ENCODE measurements at places on chromosomes 6 and 20.

DNA sequence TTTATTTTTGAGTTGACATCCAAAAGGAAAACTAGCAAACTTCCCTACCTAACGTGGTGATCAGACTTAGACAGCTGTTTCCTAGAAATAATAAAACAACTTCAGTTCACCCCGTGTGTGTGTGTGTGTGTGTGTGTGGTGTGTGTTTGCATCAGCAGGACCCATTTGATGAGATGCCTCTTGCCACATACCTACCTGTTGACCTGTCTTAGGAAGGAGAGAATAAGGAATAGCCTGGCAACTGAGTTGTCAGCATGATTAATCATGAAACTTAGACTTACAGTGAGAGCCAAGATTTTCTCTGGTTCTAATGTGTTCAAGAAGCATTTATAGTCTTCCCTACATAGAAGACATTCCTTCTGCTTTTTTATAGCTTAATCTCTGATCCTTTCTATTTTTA, 16.1 kb upstream of the PBOV1 start:
- no peak for DNase-seq

DNA sequence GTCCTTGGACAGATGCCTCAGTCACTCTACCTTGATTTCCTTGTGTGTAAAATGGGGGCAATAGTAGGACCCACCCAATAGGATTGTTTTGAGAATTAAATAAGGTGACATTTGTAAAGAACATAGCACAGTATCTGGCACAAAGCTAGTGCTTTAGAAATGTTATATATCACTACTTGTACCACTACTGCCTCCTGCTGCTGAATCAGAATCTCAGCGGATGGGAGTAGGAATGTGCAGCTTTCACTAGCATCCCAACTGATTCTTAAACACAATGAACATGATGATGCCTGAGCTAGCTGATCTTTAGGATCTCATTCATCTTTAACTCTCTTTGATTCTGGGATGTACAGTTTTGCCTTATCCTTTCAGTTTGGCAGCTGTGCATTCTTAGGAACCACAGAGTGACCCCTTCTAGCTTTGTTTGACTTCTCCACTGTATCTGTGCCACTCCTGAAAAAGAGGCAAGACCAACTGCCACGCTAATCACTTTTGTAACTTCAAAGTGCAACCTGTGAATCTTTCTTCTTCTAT, 7.2 kb downstream of the PBOV1 start:
- no peak for DNase-seq

- DNase-seq: no peak
These were observed 57.0 kb downstream of the DNAAF9 start for GRCh38 chr20:3350422-3350821.

DNA sequence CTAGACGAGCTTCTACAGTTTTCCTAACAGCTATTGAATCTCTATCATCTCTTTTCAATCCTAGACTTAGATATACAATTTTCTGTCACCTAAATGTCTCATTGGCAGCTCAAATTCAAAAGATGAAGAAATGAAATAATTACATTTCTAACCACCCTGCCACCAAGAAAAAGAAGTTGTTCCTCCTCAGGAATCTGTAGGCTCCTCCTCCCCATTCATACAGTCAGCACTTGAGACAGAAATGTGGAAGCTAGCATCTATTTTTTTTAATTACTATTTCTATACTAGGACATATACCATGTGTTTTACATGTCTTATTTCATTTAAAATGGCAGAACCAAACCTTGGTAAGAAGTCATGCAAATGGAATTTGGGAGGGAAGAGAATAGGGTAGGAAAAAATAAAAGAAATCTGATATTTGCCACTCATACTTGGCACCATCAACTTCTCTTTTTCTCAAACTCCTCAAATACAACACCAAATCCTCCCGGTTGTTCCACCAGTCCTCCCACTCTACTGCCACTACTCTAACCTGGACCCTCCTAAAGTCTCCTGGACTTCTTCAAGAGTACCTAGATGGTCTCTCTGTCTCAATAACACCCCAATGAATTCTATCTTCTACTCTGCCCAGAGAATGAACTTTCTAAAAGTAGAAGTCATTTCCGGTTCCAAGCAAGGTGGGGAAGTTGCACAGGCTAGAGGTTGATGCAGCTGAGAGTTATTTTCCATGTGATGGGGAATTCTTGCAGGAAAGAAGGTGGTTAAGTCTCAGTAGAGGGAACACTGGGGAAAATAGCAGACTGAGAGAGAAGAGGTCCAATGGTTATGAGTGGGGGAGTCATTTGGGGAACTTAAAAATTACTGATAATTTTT, 54.1 kb downstream of the ATXN1 start:
- DNase-seq: no peak

DNA sequence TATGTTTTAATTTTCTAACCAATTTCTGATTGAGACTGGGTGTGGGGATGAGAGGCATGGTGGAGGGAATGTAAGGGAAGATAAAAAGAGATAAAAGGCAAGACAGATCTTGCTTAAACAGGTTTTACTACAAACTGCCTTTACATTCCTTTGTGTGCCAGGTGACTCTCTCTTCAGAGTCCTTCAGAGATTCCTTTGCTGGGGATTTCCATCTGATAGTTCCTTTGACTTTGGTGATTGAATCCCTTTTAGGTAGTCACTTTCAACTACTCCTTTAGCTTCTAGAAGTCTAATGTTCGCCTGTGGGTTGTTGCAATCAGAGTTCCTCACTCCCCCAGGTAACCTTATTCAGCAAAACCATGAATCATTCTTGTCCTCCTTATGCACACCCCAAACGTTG, 283.3 kb upstream of the MANEA start:
- no peak for DNase-seq

GRCh38 chr6:139442188-139442671, 67.8 kb upstream of the CITED2 start:
- DNase-seq: no peak

DNA sequence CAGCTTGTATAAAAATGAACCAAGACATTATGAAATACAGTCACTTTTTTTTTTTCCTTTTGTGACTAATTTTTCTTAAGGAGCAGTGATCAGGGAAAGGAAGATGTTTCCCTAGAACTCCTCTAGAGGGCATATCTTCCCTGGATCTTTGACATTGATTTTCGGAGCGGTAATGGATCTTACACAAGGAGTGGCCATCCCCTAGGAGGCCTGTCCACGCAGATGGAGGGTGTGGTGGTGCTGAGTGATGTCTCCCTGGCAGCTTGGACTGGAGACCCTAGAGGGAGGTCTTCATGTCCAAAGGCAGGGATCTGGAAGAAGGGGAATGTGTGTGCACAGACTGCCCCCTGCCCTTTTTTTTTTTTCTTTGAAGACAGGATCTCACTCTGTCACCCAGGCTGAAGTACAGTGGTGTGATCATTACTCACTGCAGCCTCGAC, 7.0 kb upstream of the KIFC1 start:
- no peak for DNase-seq

DNA sequence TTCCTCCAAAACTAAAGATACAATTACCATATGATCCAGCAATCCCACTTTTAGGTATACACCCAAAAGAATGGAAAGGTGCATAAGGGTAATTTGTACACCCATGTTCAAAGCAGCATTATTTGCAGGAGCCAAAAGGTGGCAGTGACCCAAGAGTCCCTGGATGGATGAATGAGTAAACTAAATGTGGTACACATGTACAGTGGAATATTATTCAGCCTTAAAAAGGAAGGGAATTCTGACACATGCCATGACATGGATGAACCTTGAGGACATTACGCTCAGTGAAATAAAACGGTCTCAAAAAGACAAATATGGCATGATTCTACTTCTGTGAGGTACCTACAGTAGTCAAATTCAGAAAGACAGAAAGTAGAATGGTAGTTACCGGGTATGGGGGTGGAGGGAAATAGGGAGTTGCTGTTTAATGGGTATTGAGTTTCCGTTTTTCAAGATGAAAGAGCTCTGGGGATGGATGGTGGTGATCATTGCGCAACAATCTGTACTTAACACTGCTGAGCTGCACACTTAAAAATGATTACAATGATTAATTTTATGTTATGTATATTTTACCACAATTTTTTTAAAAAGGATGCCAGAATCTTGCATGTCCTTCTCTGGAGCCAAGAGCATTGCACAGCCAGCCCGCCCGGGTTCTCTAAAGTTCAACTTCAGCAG, 518.9 kb upstream of the JARID2 start:
- DNase-seq: no peak

- DNase-seq: no peak
These were observed 214.8 kb upstream of the RREB1 start for GRCh38 chr6:6892744-6893583.

DNA sequence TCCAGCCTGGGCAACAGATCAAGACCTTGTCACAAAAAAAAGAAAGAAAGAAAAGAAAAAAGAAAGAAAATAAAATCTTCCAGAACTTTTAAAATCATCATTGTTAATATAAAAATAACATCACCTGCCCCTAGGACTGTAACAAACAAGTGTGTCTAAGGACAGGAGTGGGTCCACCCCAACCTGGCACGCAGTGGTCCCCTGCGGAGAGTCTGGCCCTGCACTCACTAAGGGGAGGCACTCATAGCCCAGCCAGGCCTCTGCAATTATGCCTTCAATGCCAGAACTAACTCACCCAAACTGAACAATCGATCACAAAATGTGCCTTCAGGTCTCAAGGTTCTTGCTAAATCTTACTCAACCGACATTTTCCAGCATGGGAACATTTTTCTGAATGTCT, 4.8 kb downstream of the GMEB2 start:
- DNase-seq: no peak

DNA sequence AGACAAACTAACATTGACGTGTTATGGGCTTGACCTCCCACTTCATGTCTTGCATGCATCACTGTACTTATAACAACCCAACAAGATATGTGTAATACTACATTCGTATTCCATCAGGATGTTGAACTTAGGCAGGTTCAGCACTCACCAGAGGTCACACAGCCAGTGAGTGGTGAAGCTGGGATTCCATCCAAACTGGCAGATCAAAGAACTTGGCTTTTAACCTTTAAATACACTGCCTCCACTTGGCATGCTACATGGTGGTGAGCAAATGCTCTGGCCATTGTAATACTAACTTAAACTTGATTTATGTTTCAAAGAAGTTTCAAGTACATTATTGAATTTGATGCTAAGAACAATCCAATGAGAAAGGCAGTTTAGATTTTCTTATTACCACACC, 10.7 kb upstream of the HDDC2 start:
- DNase-seq: no peak

DNA sequence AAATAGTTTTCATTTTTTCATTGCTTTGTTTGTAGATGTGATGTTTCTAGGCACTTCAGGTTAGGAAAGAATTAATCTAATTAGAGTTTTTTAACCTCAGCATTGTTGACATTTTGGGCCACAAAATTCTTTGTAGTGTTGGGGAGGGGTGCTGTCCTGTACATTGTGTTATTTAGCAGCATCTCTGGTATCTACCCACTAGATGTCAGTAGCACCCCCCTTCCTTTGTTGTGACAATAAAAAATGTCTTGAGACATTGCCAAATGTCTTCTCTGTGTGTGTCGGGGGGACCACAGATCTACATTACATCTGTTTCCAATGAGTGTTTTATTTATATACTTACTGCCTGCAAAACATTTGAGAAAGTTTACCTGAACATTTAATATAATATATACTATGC, 45.6 kb downstream of the EYA4 start:
- no peak for DNase-seq

- no peak for DNase-seq
These were observed 173.8 kb downstream of the VEGFA start for GRCh38 chr6:43943781-43944250.
